ENCODE measurements at places on chromosomes 1 and 21. TPM values are rescaled to one million over a fixed set of nuclear protein-coding genes. Genes with fewer than 3 reads are reported as not detected.
A peak's percentile ranks its signal among the peaks of the same experiment; 100 is the strongest.

DNA sequence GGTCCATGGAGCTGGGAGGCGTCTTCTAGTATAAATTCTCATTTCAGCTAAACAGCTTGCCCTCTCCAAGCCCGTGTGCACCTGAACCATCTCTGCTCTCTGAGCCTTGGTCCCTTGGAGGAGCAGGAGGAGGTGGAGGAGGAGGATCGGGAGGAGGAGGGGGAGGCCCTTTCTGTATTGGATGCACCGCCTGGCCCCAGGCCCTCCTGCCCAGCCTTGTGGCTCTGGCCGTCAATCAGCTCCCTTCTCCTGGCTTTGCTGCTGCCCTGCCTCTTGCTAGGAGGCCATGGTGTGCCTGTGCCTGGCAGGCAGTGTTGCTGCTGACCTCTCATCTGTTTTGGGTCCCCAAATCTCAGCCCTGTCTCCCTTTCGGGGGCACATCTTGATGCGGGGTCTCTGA lies 9.0 kb downstream of the COL18A1 start:
- H3K4me1 ChIP-seq = peaks cover 4% of the 10 kb centered on the region
- H3K4me3 ChIP-seq = no peak overlapping the region
- DNase-seq = no peak
- H3K36me3 ChIP-seq = no peaks in the 10 kb centered on the region

DNA sequence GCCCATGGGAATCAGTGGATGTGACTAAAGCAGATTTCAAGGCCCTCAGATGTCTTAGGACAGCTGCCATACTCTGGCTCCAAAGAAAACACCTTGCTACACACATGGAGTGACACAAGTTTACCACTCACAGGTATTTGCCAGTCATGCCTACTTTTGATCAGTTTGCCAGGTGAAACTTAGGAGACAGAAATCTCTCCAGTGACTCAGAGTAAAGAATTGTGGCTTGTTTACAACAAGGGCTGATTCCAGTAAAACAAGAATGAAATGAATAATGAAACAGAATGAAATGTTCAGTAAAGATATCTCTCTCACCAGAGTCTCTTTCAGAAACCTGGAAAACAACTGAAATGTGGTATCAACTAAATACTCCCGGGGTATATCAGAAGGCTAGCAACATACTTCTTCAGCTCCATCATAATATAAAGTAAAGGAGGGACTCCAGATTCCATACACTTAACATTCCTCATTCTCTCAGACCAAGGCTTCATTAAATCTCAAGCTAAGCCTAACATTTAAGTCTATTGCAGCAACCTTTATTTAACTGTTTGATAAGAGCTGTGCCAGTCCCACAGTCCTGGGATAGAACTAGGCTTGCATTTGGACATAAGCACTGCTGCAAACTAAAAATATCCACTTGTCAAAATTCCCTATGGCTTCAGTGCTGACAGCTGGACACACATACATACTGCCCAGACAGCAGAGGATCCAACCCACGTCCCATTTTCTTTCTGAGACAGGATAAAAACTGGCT lies 143.3 kb downstream of the SIPA1L2 start:
- no peaks in the 10 kb centered on the region for H3K36me3 ChIP-seq
- H3K27ac ChIP-seq = no peak overlapping the region
- no peaks in the 10 kb centered on the region for H3K4me1 ChIP-seq
- H3K4me3 ChIP-seq = no peak overlapping the region
- DNase-seq = peak; percentile 9

DNA sequence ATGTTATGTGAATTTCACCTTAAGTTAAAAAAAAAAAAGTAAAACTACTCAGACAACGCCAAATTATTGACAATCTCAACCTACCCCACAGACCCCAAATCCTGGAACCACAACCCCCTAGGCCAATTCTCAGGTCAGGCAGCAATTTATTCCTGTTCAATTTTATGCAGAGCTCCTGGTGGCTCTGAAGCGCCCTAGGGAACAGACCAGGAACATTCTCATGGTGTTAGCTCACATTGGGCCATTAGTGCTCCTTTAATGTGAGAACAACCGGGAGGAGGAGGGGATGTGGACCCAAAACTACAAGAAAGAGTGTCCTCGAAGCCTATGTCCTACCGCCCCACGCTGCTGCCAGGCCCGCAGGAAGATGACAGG lies 403 bp upstream of the PSEN2 start:
- peaks cover 8% of the 10 kb centered on the region for H3K4me1 ChIP-seq
- peak overlapping the region; percentile 73 for H3K4me3 ChIP-seq
- no peaks in the 10 kb centered on the region for H3K27me3 ChIP-seq
- H3K27ac ChIP-seq = peak overlapping the region; percentile 60
- no peak for DNase-seq
- no peaks in the 10 kb centered on the region for H3K36me3 ChIP-seq

DNA sequence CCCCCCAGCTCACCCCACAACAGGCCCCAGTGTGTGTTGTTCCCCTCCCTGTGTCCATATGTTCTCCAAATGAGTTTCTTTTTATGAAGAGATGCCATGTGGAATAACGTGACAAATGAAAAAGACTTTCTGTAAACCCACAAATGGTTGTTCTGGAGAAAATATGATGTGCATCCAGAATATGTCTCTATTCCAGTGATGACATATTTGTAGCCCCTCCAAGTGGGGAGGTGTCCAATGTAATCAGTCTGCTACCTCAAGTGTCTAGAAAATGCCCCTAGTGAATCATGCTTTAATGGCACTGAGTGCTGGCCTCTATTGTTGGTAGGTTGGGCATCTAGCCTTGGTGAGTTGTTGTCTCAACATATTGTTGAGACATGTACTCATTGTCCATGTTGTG lies 179.6 kb downstream of the KCNK2 start:
- no peak overlapping the region for H3K4me3 ChIP-seq
- H3K4me1 ChIP-seq = no peaks in the 10 kb centered on the region
- H3K27me3 ChIP-seq = no peaks in the 10 kb centered on the region
- DNase-seq = no peak
- no peaks in the 10 kb centered on the region for H3K36me3 ChIP-seq

Gene SLC44A5
- 0.57 TPM for total RNA-seq

DNA sequence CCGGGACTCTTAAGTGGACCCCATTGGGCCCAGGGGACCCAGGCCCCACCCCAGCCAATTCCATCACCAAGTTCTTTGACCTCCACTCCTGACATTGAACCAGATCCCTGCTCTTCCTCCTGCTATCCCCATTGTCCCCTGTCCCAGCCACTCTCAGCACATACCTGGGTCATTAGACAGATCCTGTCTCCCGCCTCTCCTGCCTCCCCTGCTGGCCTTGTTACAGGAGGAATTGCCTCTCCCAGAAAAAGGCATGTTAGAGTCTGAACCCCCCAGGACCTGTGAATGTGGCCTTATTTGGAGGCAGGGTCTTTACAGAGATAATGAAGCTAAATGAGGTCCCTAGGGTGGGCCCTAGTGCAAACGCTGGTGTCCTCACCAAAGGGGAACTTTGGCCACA lies 301.9 kb downstream of the NPHP4 start:
- no peak for DNase-seq
- no peaks in the 10 kb centered on the region for H3K36me3 ChIP-seq
- peak overlapping the region; percentile 0 for H3K27ac ChIP-seq
- H3K4me3 ChIP-seq = no peak overlapping the region

Measured in prostate gland (tissue), 2 donors.